ENCODE measurements at places on chromosomes 1 and 21. TPM values are rescaled to one million over a fixed set of nuclear protein-coding genes. Genes with fewer than 3 reads are reported as not detected.

DNA sequence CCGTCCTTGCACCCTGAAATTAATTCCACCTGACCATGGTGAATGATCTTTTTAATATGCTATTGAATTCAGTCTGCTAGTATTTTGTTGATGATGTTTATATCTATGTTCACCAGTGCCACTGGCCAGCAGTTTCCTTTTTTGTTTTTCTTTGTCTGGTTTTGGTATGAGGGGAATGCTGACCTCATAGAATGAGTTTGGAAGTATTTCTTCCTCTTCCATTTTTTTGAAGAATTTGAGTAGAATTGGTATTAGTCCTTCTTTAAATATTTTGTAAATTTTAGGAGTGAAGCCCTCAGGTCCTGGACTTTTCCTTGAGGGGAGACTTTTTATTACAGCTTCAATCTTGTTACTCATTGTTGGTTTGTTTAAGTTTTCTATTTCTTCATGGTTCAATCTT, 231.6 kb downstream of the MRPL39 start:
- H3K4me3 ChIP-seq: no peak overlapping the region
- no peak for DNase-seq
- no peak overlapping the region for H3K27ac ChIP-seq
- H3K36me3 ChIP-seq: no peaks in the 10 kb centered on the region
- no peaks in the 10 kb centered on the region for H3K4me1 ChIP-seq
- no peaks in the 10 kb centered on the region for H3K27me3 ChIP-seq

- DNase-seq: no peak
- H3K4me3 ChIP-seq: no peak overlapping the region
Observed at GRCh38 chr1:22903113-22903512, 69.6 kb downstream of the LACTBL1 start.

GRCh38 chr1:201347498-201348210, 29.8 kb downstream of the TNNT2 start:
- no peaks in the 10 kb centered on the region for H3K4me1 ChIP-seq
- no peaks in the 10 kb centered on the region for H3K27me3 ChIP-seq
- no peak for DNase-seq
- no peak overlapping the region for H3K27ac ChIP-seq

DNA sequence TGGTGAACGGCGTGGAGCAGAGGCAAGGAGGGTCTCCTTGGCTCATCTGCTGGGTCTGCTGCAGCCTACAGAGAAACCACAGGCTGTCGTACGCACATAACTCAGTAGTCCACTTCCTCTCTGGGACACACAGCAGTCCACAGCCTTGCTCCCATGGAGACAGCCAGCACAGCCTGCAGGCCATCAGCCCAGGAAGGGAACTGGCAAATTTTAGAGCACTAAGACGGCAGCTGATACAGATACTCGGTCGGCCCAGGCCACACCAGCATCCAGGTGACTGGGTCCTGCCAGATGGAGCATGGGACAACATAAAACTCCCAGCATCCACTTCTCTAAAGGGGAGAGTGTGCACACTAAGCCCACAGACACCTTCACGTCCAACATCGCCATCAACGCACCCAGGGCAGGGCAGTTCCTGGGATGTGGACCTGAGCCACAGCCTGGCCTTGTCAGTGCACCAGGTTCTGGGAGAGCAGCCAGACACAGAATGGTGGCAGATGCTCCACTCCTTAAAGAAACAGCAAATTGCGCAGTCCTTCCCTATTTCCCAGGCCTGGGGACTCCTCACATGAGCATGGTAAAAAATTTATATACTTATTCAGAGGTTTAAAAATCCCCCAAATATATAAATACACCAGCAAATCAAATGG, 247.1 kb upstream of the RAB4A start:
- H3K27me3 ChIP-seq: no peaks in the 10 kb centered on the region
- peak; percentile 59 for DNase-seq
- no peaks in the 10 kb centered on the region for H3K36me3 ChIP-seq
- H3K27ac ChIP-seq: no peak overlapping the region

GRCh38 chr1:176959191-176959820, 205.2 kb downstream of the ASTN1 start:
- no peaks in the 10 kb centered on the region for H3K36me3 ChIP-seq
- no peak overlapping the region for H3K27ac ChIP-seq
- H3K27me3 ChIP-seq: no peaks in the 10 kb centered on the region
- H3K4me3 ChIP-seq: no peak overlapping the region

- H3K4me1 ChIP-seq: peaks cover 7% of the 10 kb centered on the region
- no peaks in the 10 kb centered on the region for H3K27me3 ChIP-seq
- DNase-seq: no peak
- no peak overlapping the region for H3K27ac ChIP-seq
Observed at GRCh38 chr1:59415286-59415850, 118.5 kb downstream of the FGGY start.

- H3K27me3 ChIP-seq: no peaks in the 10 kb centered on the region
- H3K4me1 ChIP-seq: no peaks in the 10 kb centered on the region
- H3K36me3 ChIP-seq: no peaks in the 10 kb centered on the region
- no peak overlapping the region for H3K27ac ChIP-seq
- H3K4me3 ChIP-seq: no peak overlapping the region
Observed at GRCh38 chr1:41038110-41038509, 16.6 kb upstream of the SLFNL1 start.

GRCh38 chr21:38533887-38534286, 35.6 kb upstream of the ERG start:
- H3K27ac ChIP-seq: no peak overlapping the region
- H3K4me3 ChIP-seq: no peak overlapping the region
- DNase-seq: no peak
- no peaks in the 10 kb centered on the region for H3K27me3 ChIP-seq

DNA sequence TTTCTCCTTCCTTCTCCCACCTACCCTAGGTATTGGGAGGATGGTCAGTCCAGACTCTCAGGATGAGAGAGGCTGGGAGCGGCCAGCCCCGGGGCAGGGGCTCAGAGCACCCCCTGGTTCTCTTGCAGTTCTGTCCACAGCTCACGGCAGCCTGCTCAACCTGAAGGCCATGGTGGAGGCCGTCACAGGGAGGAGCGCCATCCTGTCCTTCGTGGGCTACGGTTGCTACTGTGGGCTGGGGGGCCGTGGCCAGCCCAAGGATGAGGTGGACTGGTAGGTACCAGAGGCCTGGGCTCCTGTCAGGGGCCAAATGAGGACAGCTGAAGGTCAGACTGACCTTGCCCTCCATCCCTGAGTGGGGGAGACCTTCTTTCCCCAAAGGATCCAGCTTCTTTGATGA, 4.2 kb downstream of the PLA2G2F start:
- no peak overlapping the region for H3K4me3 ChIP-seq
- H3K27ac ChIP-seq: no peak overlapping the region
- no peaks in the 10 kb centered on the region for H3K36me3 ChIP-seq
- no peaks in the 10 kb centered on the region for H3K4me1 ChIP-seq

- no peaks in the 10 kb centered on the region for H3K36me3 ChIP-seq
- DNase-seq: no peak
- no peaks in the 10 kb centered on the region for H3K4me1 ChIP-seq
- H3K27ac ChIP-seq: no peak overlapping the region
Observed at GRCh38 chr1:65229754-65230339, 79.5 kb upstream of the DNAJC6 start.

DNA sequence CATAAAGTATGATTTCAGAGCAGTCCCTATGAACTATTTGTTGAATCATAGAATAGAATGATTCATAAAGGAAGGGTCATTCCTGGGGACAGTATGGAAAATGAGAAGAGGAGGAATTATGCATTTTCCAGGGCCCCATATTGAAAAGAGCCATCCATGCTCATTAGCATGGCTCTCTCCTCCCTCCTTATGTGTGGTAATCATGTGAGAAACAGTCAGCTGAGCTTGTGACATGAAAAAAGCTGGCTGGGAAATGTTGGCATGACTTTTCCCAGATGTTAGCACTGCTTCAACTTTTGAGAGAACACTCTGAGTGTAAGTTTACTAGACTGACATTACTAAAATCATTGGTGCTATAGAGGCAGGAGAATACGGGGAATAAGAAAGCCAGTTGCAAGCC, 16.1 kb downstream of the TRIM67 start:
- H3K4me1 ChIP-seq: no peaks in the 10 kb centered on the region
- H3K4me3 ChIP-seq: no peak overlapping the region
- no peak overlapping the region for H3K27ac ChIP-seq
- DNase-seq: peak; percentile 17
- H3K27me3 ChIP-seq: no peaks in the 10 kb centered on the region

GRCh38 chr1:98086796-98087441, 166.1 kb upstream of the DPYD start:
- no peak for DNase-seq
- no peak overlapping the region for H3K4me3 ChIP-seq
- no peaks in the 10 kb centered on the region for H3K27me3 ChIP-seq
- H3K27ac ChIP-seq: no peak overlapping the region
- H3K4me1 ChIP-seq: no peaks in the 10 kb centered on the region

- H3K4me1 ChIP-seq: no peaks in the 10 kb centered on the region
- no peak overlapping the region for H3K4me3 ChIP-seq
- no peak for DNase-seq
- no peaks in the 10 kb centered on the region for H3K36me3 ChIP-seq
- no peaks in the 10 kb centered on the region for H3K27me3 ChIP-seq
- H3K27ac ChIP-seq: no peak overlapping the region
Observed at GRCh38 chr1:89786628-89787214, 34.1 kb upstream of the LRRC8D start.

DNA sequence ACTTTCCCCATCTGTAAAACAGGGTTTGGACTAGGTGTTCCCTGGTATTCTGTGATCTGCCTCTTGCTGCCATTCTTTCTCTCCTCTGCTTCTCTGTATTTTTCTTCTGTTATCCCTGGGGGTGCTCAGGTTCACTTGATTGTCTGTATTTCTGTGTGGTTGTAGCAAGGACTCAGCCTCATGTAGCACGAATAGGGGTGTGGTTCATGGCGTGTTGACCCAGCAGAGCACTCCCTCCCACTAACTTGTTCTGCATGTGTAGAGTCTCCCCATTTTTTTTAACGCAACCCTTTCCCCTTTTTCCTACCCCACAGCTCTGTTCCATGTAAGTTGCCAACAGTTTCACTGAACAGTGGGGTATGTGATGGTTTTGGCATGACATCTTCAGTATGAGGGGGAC, 1.2 kb upstream of the BNIPL start:
- no peak overlapping the region for H3K4me3 ChIP-seq
- no peaks in the 10 kb centered on the region for H3K36me3 ChIP-seq
- no peak for DNase-seq
- no peak overlapping the region for H3K27ac ChIP-seq

GRCh38 chr21:35226968-35227744, 178.1 kb upstream of the RUNX1 start:
- H3K27me3 ChIP-seq: no peaks in the 10 kb centered on the region
- H3K36me3 ChIP-seq: no peaks in the 10 kb centered on the region
- H3K27ac ChIP-seq: no peak overlapping the region
- no peak for DNase-seq
- peaks cover 6% of the 10 kb centered on the region for H3K4me1 ChIP-seq

- no peak for DNase-seq
- no peaks in the 10 kb centered on the region for H3K36me3 ChIP-seq
- H3K4me1 ChIP-seq: peaks cover 35% of the 10 kb centered on the region
- no peaks in the 10 kb centered on the region for H3K27me3 ChIP-seq
Observed at GRCh38 chr1:77954521-77954920, 24.4 kb downstream of the FUBP1 start.

DNA sequence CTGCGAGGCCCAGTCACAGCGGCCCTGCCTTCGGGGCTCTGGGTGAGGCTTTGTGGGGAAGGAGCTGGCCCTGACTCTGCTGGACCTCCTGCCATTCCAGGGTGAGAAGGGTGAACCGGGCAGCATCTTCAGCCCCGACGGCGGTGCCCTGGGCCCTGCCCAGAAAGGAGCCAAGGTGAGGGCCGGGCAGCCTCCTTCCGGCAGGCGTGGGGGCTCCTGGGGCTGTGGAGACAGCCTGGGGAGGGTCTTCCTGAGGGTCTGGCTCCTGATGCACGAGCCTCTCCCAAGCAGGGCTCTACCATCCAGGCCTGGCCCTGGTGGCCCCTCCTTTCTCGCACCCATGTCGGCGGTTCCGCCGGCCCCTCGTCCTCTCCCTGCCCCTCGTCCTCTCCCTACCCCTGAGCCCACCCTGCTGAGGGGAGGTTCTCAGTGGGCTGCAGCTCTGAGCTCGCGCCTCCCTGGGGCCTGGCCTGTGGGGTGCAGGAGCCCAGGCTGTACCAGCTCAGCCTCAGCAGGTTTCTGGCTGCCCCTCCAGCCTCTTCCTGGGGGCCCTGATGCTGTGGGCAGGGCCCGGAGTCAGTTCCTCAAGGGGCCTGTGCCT, 48.7 kb downstream of the SLC19A1 start:
- DNase-seq: no peak
- H3K4me1 ChIP-seq: no peaks in the 10 kb centered on the region
- no peak overlapping the region for H3K27ac ChIP-seq
- no peak overlapping the region for H3K4me3 ChIP-seq
- H3K36me3 ChIP-seq: peaks cover 43% of the 10 kb centered on the region

DNA sequence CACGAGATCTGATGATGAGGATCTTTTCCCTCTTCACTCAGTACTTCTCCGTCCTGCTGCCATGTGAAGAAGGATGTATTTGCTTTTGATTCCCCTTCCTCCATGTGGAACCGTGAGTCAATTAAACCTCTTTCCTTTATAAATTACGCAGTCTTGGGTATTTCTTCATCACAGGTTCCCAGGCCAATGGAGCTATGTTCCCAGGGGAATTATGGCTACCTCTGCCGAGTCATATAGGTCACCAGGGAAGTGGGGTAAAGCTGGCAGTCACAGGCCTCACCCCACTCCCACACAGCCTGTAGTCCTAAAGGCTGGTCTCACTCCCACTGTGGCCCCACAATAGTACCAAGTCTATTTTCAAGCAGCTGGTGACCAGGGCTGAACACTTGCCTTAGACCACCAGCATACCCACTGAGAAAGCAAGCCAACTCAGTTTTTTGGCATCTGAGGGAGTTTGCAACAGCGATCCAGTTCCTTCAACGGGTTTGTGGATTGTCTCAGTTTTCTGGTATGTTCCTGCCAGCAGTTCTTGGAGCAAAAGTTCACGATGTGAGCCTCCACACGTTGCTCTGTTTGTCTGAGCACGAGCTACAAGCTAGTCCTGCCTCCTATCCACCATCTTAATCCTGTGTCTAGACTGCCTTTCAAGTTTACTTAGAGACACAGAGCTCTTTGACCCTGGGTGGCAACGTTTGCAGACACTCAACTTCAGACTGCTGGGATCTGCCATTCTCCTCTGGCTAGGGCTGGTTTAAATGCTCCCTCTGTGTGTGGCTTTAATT, 104.5 kb downstream of the CENPF start:
- no peak overlapping the region for H3K27ac ChIP-seq
- H3K4me1 ChIP-seq: no peaks in the 10 kb centered on the region
- H3K36me3 ChIP-seq: no peaks in the 10 kb centered on the region

DNA sequence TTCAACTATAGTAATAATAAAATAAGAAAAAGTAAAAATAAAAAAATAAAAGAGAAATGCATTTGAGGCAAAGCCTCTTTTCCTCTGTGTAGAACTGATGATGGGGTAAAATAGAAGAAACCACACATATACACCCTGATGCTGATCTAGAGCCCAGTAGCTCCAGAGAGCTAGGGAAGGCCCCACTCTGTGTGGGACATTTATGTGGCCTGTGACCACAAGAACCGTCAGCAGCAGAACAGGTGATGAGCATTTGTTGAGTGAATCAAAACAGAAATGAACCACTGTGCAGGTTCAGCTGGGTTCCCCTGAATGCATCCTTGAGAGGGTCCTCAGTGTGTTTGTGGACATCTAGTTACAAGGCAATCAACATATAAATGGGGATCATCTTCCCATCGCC, 221.8 kb upstream of the HOOK1 start:
- H3K27ac ChIP-seq: no peak overlapping the region
- H3K27me3 ChIP-seq: no peaks in the 10 kb centered on the region
- peaks cover 9% of the 10 kb centered on the region for H3K4me1 ChIP-seq
- no peak for DNase-seq

Gene CASQ1
- total RNA-seq: not detected

Gene IFNGR2
- 75.8 TPM for total RNA-seq

Gene CFHR1
- not detected for total RNA-seq

Gene C1orf53
- 22.9 TPM for total RNA-seq

Gene MMP23B
- total RNA-seq: 10.8 TPM

Gene F5
- total RNA-seq: 0.39 TPM

Gene EDN2
- total RNA-seq: not detected

Gene GPR37L1
- 0.31 TPM for total RNA-seq

Data from adrenal gland (tissue), 19 donors.